ENCODE measurements at places on chromosomes 12 and 14.

GRCh38 chr14:96827290-96827689 lies 30.1 kb downstream of the VRK1 start:
- DNase-seq = no peak

GRCh38 chr12:25926536-25926935 lies 31.9 kb upstream of the RASSF8 start:
- DNase-seq = no peak

DNA sequence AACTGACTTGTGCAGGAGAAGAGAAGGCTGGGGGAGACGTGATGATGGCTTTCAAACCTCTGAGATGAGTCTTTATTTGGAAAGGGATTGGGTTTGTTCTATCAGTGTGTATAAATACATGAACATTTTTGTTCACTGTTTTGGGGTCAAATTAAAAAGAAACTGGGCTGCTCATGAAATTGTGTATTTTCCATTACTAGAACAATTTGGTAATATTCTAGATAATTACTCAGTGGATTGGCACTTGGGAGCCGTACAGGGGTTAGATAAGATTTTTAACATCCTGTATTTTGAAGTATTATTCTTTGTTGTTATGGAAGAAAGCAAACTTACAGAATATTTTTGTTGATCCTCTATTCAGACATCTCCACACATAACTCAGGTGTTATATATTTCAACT lies 340.6 kb downstream of the PRKD1 start:
- DNase-seq = no peak

DNA sequence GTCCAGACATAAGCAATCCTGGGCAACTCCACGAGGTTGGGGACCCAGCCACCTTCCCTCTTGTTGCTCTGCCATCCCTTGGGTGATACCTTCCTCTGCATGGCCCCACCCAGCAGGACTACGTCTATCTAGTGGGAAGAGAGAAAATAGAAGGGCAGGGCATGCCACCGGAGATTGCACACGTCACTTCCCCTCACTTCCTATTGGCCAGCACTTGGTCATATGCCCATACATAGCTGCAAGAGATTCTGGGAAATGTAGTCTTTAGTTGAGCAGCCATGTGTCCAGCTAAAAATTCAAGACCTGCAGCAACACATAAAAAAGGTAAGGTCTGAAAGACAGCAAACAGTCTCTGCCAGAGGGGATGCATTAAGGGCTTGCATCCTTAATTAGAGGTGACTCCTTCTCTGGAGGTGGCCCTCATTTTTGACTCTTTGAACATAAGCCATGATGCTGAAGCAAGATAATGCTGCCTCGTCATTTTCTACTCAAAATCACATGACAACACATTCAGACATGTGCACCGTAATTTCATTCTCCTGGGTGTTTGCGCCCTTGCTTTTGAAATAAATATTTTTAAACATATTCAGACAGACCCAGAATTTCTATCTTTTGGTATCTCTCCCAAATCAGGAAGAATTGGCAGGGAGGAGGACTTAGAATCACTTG lies 91.8 kb upstream of the PWP1 start:
- DNase-seq = no peak

DNA sequence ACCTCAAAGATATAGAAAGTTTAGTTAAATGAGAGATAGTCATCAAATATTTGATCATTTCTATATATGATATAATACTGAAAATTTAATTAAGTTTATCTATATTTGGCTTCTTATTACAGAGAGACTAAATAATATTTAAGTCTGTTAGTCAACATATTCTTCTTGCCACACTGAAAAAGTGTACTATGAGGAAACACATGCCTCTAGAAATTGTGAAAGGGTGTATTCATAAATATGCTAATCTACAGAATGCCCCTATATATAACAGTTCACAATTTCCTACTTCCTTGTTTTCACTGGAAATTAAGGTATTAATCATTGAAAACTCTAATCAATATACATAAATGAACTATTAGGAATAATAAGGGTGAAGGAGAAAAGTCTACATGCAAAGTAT lies 31.4 kb upstream of the ETV6 start:
- no peak for DNase-seq

- no peak for DNase-seq
Measured at GRCh38 chr12:28446031-28446430, 255.8 kb downstream of the CCDC91 start.

GRCh38 chr12:59733200-59733599 lies 137.4 kb downstream of the SLC16A7 start:
- no peak for DNase-seq

- no peak for DNase-seq
Measured at GRCh38 chr12:124371970-124372555, 77.2 kb downstream of the RFLNA start.

- DNase-seq = no peak
Measured at GRCh38 chr14:24943024-24943423, 106.9 kb downstream of the STXBP6 start.

DNA sequence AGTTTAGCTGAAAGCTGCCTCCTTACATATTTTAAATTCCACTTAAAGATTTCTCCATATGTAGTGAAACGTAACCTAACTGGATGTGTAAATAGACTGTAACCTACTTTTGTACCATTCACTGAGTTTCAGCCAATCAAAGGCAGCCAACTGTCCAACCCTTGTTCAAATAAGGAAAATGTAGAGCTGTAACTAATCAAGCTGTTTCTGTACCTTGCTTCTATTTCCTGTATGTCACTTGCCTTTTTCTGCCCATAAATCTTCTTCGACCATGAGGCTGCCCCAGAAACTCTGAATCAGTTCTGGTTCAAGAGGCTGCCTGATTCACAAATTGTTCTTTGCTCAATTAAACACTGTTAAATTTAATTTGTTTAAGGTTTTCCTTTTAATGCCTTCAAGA lies 6.3 kb downstream of the SLC7A8 start:
- DNase-seq = no peak

DNA sequence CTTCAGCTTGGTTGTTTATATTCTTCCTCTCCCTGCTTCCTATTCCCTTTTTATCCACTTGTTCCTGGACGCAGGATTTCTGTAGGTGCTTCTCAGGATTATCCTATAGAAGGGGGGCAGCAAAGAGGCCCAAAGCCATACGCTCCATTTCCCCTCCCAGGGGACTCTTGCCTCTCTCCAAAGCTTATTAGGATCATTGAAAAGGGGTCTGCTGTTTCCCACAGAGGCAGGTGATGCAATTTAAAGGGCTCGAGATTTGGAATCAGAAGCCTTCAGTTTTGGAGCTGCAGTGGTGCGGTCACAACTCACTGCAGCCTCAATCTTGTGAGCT lies 31.5 kb upstream of the SYNDIG1L start:
- DNase-seq = no peak

DNA sequence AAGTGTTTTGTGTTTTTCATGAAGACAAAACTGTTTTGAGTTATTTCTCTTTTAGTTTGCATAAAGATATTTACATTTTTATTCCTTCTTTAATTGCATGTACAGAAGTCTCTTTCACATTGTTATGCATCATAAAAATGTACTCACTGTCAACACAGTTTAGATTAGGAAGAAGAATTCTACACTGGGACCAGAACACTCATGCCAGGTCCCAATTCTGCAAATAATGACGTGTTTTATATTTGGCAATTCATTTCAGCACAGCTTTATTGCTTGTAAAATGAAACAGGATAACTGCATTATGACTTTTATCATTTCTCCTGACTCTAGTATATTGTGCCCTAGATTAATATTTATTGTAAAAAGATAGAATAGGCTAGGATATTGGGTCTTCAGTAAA lies 369.2 kb downstream of the NAV3 start:
- DNase-seq = no peak

GRCh38 chr14:103523575-103523954 lies 935 bp upstream of the CKB start:
- DNase-seq = no peak

DNA sequence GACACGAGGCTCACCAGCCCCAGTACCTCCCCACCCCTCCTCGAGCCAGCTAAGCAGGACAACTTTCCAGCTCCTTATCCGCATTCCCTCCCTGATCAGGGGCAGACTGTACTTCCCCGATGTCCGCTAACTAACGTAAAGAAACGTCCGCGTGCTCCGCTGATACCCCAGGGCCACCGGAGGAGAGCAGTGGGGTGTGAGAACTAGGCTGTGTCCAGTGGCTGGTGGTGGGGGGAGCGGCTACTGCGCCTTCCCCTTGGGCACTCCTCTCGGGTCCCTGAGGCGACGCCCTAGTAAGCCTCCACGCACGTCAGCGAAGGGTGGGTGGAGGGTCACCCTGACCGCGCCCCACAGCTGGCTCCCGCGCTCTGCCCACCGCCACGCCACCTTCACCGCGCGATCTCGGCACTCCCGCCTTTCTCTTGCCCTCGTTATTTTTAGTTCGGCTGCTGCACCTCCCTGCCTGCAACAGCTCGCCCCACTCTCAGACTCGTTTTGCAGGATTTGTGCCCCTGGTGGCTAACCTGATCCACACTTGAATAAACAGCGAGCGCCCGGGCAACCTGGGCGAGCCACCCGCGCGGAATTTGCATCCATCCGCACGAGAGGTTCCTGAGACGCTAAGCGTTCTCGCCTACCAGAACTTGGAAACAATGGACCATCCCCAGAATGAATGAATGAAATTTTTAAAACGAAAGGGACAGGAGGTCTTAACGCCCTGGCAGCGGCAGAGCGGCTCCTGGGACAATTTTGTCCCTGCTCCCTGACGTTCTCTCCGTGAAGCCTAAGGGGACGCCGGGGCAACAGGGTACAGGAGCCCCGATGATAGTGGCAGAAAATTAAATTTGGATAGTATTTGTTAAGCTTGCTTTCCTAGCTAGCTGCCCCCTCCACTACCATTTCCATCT lies 6.9 kb upstream of the BMP4 start:
- no peak for DNase-seq

DNA sequence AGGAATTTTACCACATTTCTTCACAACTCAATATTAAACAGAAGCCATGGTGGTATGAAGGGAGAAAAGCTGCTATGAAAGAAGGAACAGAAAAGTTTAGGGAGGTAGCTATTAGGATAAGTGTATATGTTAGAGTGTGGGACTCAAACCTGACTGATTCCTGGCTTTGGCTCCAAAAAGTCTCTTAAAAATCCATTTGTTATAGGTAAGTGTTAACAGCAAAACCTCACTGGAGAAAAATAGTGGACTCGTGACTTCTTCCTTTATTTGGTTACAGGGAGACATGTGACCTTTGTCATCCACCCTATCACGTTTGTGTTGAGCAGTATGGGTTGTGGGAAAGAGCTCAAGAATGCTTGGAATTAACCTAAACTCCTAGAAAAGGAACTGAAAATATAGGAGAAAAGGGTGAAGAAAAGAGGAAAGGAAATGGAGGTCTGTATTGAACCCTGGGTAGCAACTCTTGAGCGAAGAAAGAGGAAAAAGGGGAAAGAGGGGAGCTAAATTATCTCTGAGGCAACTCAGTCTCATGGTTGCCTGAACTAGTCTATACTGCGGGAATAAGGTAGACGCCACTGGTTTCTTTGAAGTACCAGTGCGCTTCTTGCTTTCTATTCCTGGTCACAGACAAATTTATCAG lies 3.6 kb upstream of the EID3 start:
- DNase-seq = no peak

DNA sequence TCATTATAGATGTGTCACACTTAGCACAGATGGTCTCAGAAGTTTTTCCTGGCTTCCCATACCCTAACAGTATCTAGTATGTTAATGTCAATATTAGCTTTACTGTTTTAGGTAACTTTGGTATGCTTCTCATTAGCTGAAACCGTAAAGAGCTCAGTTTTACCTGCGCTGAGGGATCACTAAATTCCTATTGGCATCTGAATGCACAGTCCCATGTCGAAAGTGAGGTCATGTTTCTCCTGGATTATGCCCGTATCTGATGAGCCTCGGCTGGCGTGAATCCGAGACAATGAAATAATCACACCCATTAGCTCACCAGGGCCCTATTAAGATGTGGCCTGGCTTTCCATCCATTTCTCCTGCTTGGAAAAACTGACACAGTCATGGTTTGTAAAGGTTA lies 418.2 kb downstream of the ZFP36L1 start:
- no peak for DNase-seq

- DNase-seq = no peak
Measured at GRCh38 chr12:122067548-122067947, 11.0 kb upstream of the MLXIP start.

- no peak for DNase-seq
Measured at GRCh38 chr12:123471374-123472068, 13.6 kb downstream of the SNRNP35 start.

DNA sequence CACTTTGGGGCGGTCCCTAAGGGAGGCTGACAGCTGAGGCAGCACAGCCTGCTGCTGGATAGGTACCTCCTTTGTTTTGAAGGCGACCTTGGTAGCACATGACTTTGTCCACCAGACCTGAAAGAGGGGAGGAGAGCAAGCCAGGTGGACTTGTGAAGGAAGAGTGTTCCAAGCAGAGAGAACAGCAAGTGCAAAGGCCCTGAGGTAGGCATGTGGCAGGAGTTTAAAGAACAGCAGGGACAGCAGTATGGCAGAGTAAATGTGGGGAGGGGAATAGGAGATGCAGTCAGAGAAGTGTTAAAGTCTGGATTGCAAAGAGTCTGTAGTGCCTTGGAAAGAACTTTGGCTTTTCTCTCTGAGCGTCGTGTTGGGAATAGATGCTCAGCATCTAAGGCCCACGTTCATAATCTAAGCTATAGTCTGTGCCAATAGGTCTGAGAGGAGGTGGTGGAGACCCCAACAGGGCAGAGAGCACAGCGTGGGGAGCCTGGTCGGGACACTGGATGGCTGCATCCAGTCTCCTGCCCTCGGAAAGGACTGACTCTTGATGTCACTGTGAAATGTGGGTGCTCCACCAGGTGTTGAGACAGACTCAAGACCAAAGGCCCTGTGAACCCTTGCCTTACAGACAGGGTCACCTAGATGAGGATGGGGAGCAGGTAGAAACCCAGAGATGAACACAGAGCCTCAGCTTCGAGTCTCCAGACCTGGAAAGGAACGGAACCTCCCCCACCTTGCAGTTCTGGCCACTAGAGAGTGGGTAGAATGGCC lies 242.1 kb upstream of the PWP1 start:
- no peak for DNase-seq

GRCh38 chr14:35331605-35332516 lies 39.7 kb downstream of the PSMA6 start:
- no peak for DNase-seq

DNA sequence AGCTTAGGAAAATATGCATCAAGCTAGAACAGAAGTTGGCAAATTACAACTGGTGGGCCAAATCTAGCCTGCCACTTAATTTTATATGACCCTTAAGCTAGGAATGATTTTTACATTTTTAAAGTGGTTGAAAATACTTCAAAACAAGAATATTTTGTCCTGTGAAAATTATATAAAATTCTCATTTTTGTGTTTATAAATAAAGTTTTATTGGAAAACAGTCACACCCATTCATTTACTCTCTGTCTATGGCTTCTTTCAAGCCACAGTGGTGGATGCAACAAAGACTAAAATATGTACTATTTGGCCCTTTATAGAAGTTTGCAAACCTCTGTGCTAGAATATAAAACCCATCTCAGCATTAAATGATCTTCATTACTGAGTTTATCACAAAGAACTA lies 2.1 kb upstream of the ABCD2 start:
- no peak for DNase-seq

- DNase-seq = no peak
Measured at GRCh38 chr14:94124582-94125377, 4.6 kb downstream of the IFI27L2 start.
